ENCODE measurements at places on chromosomes 5 and 9.

DNA sequence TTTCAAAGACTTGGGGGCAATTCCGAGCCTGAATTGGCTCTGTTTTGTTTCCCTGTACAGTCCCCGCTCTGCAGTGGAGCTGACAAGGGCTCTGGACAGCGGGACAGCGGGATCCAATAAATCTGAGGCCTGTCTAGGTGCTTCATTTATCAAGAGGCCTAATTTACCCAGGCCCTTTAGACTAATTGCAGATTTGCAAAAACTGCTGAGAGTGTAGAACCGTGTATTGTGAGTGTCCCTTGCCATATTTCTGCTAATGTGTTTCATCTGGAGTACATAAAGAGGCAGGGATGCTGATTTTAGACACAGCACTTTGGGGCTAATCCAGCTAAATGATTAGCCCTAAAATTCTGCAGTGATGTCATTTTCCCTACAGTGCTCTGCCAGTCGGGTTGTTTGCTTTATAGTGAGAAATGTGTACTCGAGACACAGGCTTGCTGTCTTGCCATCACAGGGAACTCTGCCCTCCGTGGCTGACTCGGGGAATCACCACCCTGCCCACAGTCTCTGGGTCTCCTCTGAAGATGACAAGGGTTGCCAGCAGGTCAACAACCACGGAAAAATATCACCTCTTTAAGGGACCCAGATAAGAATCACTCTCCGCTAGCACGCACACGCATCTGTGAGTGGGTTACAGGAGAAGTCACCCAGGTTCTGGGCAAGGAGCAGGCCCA lies 592.0 kb downstream of the BNC2 start:
- no peak for DNase-seq

DNA sequence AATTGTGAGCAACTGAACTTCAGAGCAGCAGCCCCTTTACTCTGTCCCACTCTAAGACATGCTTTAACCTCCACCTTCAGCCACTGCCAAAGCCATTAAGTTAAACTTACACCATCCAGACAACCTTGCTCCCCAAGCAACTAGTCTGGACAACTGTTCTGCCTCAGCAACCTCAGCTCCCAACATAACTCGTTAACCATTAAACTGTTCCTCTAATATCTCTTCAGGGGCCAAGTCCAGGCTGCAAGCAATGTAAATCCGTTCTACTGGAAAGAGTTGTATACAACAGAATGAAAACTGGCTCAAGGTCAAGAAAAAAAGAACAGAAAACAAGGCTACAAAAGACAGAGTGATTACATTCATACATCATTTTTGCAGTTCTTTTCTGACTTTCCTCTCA lies 131.7 kb upstream of the TARS1 start:
- no peak for DNase-seq

- DNase-seq: no peak
Observed at GRCh38 chr9:130535818-130536521, 43.4 kb upstream of the FUBP3 start.

DNA sequence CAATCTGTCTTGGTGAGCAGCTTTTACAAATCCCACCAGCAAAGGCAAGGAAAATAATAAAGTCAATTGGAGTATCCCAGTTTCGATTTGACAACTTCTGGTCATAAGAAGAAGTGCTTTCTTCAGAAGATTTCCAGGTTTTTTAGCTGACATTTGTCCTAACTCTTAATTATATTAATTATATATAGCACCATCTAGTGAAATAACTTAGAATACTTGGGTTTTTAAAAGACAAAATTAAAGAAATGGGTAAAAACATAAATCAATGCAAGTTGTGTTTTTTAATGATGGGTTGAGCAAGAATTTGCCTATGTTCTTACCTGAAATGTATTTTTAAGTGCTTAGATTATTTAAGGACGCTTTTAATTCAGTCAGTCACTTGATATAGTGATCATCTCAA lies 421.8 kb downstream of the ACTL7B start:
- no peak for DNase-seq

- no peak for DNase-seq
Observed at GRCh38 chr5:159560088-159560487, 229.8 kb upstream of the IL12B start.

- no peak for DNase-seq
Observed at GRCh38 chr9:22214021-22214420, 204.9 kb upstream of the CDKN2B start.

- DNase-seq: no peak
Observed at GRCh38 chr5:32754284-32754683, 43.2 kb downstream of the NPR3 start.

- peak; percentile 14 for DNase-seq
Observed at GRCh38 chr5:145775893-145776444, 59.2 kb downstream of the PRELID2 start.

- DNase-seq: no peak
Observed at GRCh38 chr9:120436983-120437475, 142.9 kb downstream of the CDK5RAP2 start.

DNA sequence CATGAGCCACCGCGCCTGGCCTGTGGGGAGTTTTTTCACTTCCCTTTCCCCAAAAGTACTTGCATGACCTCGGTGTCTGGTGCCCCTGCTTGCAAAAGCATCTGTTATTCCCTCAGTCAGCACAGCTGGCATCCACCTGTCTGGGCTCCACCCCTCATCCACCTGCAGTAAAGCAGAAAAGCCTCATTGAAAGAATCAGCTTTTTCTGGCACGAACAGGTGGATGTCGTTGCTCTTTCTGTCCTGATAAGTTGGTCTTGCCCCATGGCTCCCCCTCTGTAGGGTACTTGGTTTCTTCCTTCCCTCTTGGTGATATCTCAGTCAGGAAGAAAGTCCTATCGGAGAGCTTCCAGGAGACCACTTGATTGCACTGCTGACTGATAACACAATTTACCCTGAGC lies 37.4 kb downstream of the WWC1 start:
- DNase-seq: no peak

DNA sequence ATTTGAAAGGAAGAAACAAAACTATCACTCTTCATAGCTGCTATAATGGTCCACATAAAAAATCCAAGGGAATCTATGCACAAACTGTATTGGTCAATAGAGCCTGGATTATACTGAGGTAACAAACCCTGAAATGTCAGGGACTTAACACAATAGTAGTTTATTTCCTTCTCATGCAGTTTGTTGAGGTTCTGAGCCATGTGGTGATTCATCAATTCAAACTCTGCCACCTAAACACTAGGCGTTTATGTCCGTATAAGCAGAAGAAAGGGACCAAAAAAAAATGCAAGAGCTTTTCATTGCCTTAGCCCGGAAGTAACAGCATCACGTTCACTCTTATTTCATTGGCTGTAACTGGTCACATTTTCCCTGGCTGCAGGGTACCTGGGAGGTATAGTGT lies 464.7 kb downstream of the ZSWIM6 start:
- no peak for DNase-seq

DNA sequence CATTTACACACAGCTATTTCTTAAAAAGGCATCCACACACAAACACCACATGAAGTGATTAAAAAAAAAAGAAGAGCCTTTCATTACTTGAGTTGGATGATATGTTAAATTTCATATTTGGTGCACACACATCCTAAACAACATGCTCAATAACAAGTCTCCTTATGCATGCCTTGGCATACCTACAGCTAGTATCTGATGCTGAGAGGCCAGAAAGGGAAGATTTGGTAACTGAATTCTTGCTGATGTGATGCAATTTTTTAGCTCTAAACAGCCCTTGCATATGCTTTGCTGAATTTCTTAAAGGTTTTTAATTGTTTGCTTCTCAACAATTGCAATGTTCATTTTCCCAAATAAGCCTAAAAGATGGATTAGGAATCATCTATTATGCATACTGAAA lies 338.8 kb downstream of the ARL15 start:
- no peak for DNase-seq

Data from HFF-Myc (cell line).